ENCODE measurements at places on chromosomes 7 and 10.

GRCh38 chr7:25389489-25390106 is 161.3 kb upstream of the NPVF start:
- no peak for DNase-seq

DNA sequence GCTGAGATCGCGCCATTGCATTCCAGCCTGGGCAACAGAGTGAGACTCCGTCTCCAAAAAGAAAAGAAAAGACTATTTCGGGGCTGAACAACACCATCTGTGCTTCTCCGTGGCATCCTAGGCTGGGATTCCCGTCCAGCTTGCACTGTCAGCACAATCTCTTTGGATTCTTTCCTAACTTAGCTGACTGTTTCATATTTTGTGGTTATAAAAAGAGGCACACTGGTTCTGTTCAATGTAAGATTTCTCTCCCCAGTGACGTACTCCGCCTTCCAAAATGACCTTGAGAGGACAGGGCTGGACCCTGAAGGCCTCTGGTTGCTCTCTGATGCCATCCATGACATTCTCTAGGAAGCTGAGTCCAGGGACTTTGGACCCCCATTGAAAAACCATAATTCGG is 8.8 kb downstream of the ZNHIT1 start:
- no peak for DNase-seq

- DNase-seq, result no peak
These were observed 23.6 kb upstream of the ANKRD2 start for GRCh38 chr10:97548828-97549455.

DNA sequence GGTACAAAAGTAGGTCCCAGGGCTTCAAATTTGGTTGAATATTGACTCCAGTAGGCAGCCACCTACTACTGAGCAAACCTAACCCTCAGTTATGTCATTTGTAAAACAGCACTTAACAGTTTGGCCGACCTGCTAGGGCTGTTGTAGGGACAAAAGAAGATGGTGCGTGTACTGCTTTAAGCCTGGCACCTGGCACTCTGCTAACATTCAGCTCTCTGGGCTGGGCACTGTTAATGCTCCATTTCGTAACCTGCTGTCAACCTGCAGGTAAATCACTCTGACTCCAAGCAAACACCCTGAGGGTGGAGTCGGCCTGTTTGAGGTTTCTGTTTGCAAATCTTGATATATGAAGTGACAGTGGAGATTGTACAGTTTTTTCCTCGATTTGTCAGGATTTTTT is 7.2 kb downstream of the ZKSCAN1 start:
- no peak for DNase-seq

DNA sequence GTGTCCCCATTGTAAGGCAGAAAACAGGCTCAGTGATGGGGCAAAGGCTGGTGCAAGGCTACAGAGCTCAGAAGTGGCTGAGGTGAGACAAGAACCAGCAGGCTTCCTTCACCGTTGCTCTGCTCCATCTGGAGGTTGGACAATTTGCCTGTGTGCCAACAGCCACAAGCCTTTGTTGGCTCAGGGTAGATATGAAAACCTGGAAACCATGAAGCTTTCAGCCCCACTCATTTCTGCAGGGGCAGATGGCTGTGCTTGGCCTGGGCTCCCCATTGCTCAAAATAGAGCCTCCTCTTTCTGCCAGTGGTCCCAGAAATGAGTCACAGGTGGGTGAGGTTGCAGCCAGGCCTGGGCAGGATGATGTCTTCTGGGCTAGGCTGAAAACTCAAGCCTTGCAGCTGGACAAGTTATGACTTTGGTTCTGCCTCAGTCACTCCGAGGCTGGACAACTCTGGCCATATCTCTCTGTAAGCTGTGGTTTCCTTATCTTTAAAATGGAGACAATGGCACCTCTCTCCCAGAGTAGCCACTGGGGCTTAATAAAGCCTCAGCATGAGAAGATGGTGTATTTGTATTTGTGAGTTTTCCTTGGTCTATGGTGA is 12.2 kb upstream of the ZNF273 start:
- no peak for DNase-seq

GRCh38 chr10:95513941-95514392 is 47.2 kb downstream of the SORBS1 start:
- DNase-seq, result no peak

- no peak for DNase-seq
These were observed 16.2 kb downstream of the LHPP start for GRCh38 chr10:124477614-124478363.

DNA sequence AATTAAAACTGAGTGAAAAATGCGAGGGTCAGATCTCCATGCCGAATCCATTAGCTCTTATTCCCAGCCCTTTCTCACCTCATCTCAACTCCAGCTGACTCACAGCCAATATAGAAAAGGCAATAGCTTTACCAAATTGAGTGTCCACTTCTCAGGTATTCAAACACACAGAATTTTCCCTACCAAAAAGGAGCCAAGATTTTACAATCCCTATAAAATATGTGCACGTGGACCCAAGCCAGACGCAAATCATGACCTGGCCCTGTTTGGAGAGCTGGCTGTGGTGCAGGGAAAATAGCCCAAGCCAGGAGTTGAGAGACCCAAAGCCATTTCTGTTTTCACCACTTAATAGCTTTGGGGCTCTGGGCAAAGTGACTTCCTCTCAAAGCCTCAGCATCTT is 379.7 kb upstream of the AUTS2 start:
- no peak for DNase-seq

- no peak for DNase-seq
These were observed 57.2 kb downstream of the AKR1E2 start for GRCh38 chr10:4883079-4883739.

GRCh38 chr7:51705701-51706100 is 389.1 kb upstream of the COBL start:
- DNase-seq, result no peak

Measured in SIG-M5 (cell line).